ENCODE measurements at places on chromosomes 6 and 20. TPM values are rescaled to one million over a fixed set of nuclear protein-coding genes. Genes with fewer than 3 reads are reported as not detected.

The HEBP2 gene
- 22.8 TPM for total RNA-seq

The DPPA5 gene
- total RNA-seq, result not detected

The LINC00237 gene
- total RNA-seq, result not detected

The MUCL3 gene
- total RNA-seq, result not detected

DNA sequence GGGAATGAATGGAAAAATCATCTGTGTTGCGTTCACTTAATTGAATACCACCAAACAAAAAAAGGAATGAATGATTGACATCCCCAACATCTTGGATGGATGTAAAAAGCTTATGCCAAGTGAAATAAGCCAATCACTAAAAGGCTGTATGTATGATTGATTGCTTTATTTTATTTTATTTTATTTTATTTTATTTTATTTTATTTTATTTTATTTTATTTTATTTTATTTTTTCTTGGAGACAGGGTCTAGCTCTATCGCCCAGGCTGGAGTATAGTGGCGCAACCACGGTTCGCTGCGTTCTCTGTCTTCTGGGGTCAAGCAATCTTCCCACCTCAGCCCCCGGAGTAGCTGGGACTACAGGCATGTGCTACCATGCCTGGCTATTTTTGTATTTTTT lies 263.3 kb downstream of the CDKAL1 start:
- DNase-seq, result no peak

DNA sequence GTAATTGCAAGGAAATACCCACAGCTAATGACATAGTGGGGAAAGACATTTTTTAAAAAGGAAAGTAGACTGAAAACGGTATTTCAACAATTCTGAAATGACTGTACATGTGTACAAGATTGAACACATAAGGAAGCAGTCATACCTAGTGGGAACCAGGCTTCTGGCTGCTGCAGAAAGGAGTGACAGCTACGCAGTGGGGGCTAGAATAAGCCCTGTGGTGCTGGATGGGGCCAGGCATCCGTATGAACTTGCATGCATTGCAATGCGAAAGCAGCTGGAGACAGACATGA lies 54.9 kb upstream of the GPR31 start:
- DNase-seq, result no peak

GRCh38 chr20:41137614-41138474 lies 501 bp downstream of the PLCG1 start:
- peak; percentile 85 for DNase-seq

- no peak for DNase-seq
Observed at GRCh38 chr20:38072898-38073297, 39.4 kb downstream of the RPRD1B start.

DNA sequence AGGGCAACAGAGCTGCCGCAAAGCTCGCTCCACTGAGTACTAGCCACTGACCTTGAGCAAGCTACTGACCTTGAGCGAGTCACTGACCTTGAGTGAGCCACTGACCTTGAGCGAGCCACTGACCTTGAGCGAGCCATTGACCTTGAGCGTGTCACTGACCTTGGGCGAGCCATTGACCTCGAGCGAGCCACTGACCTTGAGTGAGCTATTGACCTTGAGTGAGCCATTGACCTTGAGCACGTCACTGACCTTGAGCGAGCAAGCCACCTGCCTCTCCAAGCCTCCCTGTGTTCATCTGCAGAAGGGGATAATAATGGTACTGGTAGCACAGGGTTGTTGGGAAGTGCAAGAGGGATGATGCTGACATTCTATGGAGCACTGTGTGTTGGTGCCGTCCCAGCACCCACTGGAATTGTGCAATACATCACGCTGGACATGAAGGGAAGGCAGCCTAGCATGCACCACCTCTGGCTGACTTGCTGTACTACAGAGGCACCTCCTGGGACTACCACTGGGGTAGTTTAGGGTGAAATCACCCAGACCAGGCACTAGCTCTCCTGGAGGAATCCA lies 60.2 kb downstream of the CTCFL start:
- no peak for DNase-seq

- no peak for DNase-seq
Observed at GRCh38 chr6:46135176-46135575, 5.4 kb downstream of the ENPP4 start.

GRCh38 chr6:2560917-2561698 lies 189.6 kb downstream of the MYLK4 start:
- DNase-seq, result no peak

Data from SJSA1 (cell line).